ENCODE measurements at places on chromosomes 3 and 15.

- no peak for DNase-seq
These were observed 26.5 kb upstream of the MINDY4B start for GRCh38 chr3:150931745-150932144.

DNA sequence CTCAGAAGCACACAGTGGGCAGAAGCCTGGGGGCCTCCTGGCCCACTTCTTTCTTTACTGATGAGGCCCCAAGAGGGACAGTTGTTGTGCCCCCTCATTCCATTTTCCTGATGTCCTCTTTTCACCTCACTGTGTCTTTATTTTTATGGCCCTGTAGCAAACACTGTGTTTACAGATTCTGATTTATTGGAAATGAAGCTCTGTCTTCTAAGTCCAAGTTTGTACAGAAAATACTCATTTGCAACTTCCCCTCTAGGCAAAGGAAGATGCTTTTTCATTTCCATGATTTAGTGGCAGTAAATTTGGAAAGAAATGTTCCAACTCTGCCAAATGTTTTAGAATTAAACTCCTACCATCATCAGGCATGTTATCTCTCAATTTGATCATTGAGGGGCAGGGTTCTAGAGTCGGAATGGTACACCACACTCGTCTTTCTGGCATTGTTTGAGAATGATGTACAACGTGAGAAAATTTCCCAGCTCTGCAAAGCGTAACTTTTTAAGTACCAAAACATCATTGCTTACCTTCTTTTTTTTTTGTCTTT, 129.7 kb downstream of the ARNT2 start:
- DNase-seq: no peak

DNA sequence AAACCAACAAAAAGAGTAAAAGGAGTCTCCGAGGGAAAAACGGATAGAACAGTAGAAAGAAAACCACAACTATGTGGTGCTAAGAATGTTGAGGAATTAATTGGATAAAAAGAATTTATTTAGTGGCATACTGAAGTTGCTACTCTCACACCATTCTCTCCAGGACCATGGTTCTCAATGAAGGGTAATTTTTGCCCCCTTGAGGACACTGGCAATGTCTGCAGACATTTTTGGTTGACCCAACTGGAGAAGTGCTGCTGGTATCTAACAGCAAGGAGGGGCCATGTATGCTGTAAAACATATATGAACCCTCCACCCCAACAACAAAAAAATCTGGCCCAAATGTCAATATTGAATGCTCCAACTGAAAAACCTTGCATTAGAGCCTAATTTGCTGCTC, 85.9 kb upstream of the CSPG5 start:
- no peak for DNase-seq

DNA sequence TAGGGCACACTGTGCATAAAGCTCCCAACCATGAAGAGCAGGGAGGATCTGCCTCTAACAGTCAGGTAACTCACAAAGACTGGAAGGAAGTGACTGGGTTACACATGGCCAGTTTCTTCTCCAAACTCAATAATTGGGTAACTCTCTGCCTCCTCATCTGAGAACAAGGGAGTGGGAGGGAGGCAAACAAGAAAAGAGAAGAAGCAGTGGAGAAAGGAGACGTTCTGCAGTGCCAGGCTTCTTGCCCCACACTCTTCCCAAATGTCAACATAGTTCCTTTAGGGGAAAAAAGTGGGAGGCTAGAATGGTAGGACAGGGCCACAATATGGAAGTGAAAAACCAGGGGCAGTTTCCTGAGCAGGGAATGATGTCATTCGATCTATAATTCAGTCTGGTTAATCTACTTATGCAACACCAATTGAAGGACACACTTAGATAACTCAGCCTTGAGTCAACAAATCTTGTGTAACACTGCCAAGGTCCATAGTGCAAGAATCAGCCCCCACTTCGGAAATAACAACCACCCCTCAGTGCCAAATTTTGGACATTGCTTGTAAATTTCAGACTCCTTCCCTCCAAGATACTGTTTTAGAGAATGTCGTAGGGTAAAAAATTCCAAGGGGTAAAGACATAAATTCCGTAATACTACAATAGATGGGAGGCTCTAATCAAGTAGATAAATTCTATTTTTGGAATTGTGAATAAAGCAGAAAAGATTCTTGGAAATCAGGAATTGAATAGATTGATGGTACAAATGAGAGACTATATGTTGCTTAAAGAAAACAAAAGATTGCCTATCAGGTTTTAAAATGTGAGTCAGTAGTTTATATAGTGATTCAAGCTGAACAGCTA, 143.0 kb downstream of the LPP start:
- no peak for DNase-seq

GRCh38 chr3:104992676-104993075, 374.0 kb upstream of the ALCAM start:
- DNase-seq: no peak

- no peak for DNase-seq
These were observed 5.0 kb downstream of the TMEM207 start for GRCh38 chr3:190444576-190445145.

- no peak for DNase-seq
These were observed 60.6 kb downstream of the CHAC1 start for GRCh38 chr15:41013691-41014414.

GRCh38 chr15:77479015-77479414, 58.3 kb downstream of the HMG20A start:
- DNase-seq: no peak

DNA sequence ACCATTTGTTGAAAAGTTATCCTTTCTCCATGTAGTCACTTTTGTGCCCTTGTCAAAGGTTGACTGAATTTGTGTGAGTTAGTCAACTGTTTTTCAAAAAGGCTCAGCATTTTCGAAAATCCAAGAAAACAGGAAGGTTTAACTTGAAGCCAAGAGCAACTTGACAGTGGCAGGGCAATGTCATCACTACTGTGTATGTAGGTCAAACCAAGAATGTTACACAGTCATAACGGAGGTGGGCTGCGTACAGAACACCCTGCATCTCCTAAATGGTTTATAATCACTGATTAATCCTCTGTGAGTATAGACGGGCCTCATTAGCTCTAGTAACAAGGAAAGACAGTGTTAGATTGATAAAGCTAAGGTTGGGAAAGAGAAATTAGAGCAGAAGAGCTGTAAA, 1064.9 kb downstream of the FHIT start:
- DNase-seq: no peak

GRCh38 chr3:149163066-149163465, 33.6 kb downstream of the HPS3 start:
- DNase-seq: no peak

DNA sequence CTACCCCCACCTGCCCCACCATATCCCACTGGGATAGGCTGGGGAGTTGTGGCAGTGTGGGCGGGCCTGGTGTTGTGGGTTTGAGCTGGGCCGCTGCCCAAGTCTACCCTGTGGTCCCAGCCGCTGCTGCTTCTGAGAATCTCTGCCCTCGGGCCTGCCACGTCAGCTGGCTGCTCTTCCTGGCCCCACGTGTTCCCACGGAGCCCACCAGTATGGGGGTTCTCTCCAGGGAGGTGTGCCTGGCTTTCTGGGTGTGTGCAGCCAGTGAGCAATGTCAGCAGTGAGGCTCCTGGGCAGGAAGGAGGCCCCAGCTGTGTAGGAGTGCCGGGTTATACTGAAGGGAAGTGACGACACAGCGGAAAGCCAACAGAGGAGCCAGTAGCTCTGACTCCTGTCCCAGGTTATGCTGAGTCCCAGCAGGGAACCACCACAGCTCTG, 10.5 kb downstream of the GNAI2 start:
- DNase-seq: peak; percentile 64

DNA sequence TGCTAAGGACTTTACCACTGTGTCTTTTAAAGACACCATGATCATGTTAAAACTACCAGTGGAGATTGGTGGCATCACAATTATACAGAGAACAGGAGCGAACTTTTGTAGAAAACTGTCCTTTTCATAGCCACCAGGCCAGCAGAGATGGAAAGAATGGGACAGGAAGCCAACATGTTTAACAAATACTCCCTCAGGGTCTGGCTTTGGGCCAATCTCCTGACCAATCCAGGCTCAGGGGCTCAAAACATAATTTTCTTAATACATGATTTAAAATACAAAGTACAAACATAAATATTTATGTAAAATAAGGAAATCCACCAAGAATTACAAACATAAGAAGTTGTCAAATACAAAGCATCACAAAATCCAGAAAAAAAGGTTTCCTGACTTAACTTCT, 266.0 kb downstream of the VPS13C start:
- no peak for DNase-seq

- no peak for DNase-seq
These were observed 10.7 kb upstream of the VPS8 start for GRCh38 chr3:184801241-184801785.

- no peak for DNase-seq
These were observed 76.9 kb upstream of the RGMA start for GRCh38 chr15:93165734-93166470.

- no peak for DNase-seq
These were observed 137.0 kb upstream of the C2CD4B start for GRCh38 chr15:62301993-62302675.

DNA sequence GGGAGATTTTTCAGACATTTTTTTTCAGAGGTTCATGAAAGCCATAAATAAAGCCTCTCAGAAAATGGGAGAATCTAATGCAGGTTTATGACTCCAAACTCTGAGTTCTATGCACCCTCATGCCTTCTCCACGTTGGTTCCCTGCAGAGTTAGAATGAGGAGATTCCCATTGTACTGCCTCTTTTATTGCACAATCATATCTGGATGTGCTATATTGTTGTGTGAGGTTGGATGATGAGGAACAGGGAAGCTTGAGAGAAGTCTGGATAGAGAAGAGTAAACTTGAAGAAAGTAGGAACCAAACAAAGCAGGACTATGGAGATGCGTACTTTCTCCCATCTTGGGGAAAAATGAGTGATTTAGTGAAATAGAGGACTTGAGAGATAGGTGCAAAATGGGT, 178.8 kb downstream of the PDCD6IP start:
- DNase-seq: no peak

DNA sequence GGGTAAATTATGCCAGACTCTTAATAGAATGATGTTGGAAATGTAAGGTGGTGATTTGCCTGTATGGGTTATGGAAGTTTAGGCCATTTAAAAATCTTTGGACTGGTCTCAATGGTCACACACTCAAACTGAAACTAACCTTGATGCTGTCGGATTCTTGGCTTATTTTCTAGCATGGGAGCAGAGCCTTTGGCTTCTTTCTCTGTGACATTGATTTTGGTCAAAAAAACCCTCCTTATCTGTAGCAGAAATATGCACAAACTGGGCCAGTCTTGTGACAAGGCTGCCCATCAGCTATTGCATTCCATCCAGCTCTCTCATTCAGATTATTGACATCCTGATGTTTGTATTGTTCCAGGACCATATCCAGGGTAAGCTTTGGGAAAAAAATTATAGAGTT, 35.9 kb downstream of the ARPP21 start:
- no peak for DNase-seq

- no peak for DNase-seq
These were observed 35.0 kb upstream of the COLQ start for GRCh38 chr3:15556512-15556911.

- DNase-seq: no peak
These were observed 21.8 kb upstream of the CLDN18 start for GRCh38 chr3:137988152-137988551.
